ENCODE measurements at places on chromosomes 5 and 9.

- no peak for DNase-seq
These were observed 48.2 kb upstream of the LMX1B start for GRCh38 chr9:126565336-126566128.

DNA sequence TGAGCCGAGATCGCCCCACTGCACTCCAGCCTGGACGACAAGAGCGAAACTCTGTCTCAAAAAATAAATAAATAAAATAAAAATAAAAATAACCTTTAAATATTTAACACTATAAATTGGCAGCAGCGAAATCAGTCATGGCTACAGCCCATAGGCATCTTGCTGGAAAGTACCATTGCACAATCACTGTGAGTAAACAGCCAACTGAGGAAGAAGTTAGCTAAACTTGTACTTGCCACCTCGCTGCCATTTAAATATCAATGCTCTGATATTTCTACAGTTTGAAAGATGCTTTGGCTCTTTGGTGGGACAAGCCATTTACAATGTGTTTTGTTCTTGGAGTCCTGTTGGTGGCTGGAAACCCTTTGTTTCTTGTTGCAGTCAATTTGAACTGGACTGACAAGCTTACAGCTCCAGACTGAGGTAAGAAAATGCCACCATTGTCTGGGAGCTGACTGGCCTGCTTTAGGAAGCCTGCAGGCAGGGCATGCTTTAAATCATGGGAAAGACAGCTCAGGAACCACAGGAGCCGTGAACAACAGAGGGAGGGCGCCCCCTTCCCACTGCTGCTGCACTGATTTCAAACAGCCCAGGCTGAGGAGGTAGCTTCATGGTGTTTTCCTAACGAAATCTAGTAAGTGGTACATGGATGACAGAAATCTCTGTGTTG lies 322.8 kb upstream of the RFX3 start:
- no peak for DNase-seq

- no peak for DNase-seq
These were observed 329.7 kb upstream of the NREP start for GRCh38 chr5:112086740-112087139.

- no peak for DNase-seq
These were observed 57.5 kb downstream of the PJA2 start for GRCh38 chr5:109351988-109352864.

Measured in activated T-helper 9 cell treated with anti-CD3 and anti-CD28 coated beads, Interleukin-2, amount 50 U/mL, for 16 hours (primary cell).